Right kidney (tissue), 9 donors: ENCODE measurements at places on chromosomes 1 and 21.

DNA sequence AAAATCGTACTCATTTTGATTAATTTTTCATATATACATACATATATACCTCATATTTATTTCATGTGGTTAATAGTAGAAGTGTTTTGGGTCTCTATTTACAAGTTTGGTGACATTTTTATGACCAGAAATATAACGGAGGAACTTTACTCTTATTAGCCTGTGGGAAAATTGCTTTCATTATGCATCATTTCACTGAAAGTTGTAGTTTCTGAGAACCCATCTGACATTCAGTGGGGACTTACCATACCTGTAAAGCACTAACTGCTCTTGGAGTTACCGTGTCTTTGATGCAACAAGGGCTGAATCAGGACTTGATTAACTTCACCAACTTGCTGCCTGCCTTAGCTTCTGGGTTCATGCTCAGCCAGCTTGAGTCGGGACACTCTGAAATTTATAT lies 49.9 kb upstream of the ITPKB start:
- DNase-seq: no peak

DNA sequence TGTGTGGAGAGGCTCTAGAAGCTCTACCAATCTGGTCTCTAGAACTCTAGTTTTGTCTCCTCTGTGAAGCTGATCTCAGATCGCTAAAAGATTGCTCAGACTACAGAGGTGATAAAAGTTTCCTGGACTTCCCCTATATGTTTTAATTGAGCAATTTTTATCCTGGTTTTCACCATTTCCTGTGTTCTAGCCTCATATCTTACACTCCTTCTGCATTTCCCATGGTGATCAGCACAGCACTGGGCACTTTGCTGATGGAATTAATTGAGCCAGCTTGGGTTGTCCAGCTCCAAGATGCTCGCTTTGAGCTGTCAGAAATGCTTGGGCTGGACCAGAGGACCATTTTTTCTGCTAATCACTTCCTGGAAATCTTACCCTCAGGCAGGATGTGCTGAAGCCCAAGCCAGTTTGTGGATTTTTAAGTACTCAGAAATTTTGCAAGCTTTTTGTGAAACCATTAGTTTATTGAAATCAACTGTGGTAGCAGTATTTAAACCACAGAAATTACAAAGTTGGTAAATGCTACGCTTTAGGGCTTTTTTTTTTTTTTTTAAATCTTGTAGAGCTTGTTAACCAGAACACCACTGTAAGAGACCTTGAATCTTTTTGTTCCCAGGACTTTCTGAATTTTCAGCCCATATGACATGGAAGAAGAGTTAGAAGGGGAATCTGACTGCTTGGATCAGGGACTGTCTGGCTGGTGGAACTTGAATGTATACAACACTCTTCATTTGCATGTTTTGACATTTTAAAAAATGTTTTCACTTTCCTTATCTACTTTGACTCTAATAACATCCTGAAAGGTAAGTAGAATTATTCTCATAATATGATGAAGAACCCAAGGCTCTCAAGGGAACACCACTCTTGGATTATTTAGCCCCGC lies 28.4 kb downstream of the CD48 start:
- no peak for DNase-seq

DNA sequence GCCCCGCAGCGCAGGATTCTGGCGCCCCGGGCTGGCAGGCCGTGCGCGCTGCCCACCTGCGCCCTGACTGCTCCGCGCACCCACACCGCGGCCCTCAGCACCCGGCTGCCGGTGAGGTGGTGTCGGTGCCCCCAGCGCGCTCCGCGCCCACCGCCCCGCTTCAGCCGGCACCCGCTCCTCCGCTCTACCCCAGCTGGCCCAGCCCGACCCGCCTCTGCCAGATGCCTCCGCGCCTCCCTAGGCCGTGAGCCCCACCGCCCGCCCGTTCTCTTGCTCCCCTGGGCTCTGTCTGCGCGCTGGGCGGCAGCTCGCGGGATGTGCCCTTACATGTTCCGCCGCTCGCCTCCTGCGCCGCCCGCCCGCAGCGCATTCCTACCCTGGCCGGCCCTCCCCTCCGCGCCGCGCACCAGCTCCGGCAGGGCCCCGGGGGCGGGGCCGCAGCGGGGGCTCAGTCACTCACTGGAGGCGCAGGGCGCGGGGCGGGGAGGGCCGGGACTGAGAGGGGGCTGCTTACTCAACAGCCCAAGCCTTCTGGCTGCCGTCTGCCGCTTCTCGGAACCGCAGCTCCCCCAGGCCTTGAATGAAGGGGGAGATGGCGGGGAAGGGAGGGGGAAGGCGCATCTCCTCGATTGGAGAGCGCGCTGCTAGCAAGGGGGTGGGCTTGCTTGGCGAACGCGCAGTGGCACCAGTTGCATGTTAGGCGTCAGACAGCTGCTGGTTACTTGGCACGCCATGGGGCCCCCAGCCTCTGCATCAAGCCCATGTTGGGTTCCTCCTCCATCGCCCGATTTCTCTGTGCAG lies at the start of gene PHLDA3:
PHLDA3 (minus strand) TSS at position 345 of the 801 bp plus-strand sequence. CDS start 402 bp downstream, outside the sequence.
- peak; percentile 83 for DNase-seq

DNA sequence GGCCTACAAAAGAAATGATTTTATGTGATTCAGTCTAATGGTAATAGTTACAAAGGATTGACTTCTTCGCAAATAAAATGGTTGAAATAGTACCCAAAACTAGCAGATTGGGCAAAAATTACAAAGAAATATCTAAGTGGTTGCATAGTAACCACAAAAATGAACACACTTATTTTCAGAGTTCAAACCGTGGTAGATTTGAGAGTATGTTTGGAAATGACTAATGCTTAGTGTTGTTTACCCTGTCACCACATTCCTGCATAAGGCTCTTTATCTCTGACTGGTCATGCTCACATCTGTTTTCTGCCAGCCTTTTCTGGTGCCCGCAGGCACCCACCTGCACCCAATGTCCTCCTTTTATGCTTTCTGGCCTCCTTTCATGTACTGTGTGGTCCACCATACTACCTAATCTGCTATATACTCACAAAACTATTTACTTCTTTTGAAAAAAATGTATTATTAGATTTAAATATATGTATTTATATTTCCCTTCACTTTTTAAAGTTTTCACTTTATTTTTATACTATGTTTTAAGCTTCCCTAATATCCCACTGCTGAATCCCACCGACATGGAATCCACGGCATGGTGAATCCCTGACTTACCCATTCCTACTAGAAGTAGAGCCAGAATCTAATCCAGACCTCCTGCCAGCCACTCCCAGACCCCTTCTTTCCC lies 30.3 kb downstream of the PTPRC start:
- DNase-seq: no peak

- DNase-seq: no peak
Measured at GRCh38 chr1:3691421-3692204, 39.3 kb downstream of the TP73 start.

GRCh38 chr1:238642231-238642630 lies 744.1 kb upstream of the CHRM3 start:
- no peak for DNase-seq

- no peak for DNase-seq
Measured at GRCh38 chr1:216705676-216706075, 17.6 kb downstream of the ESRRG start.

GRCh38 chr1:214349781-214350180 lies 68.8 kb downstream of the SMYD2 start:
- no peak for DNase-seq

DNA sequence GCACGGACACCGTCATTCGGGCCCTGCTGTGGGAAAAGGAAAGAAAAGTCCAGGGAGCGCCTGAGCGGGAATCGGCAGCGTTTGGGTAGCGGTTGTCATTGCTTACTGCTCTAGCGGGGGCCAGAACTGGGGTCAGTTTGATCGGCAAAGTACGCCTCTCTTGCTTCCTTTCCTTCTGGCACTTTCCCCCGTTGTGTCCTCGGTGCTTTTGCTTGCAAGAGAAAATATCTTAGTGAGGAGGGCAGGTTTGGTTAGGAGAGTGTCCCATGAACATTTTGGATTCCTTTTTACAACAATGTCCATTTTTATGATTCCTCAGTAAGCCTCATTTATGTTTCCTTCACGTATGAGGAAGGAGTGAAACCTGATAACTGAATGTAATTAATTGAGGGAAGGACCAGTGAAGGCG lies 670 bp downstream of the ST3GAL3 start:
- no peak for DNase-seq

- DNase-seq: no peak
Measured at GRCh38 chr1:177784409-177784808, 185.4 kb downstream of the SEC16B start.

DNA sequence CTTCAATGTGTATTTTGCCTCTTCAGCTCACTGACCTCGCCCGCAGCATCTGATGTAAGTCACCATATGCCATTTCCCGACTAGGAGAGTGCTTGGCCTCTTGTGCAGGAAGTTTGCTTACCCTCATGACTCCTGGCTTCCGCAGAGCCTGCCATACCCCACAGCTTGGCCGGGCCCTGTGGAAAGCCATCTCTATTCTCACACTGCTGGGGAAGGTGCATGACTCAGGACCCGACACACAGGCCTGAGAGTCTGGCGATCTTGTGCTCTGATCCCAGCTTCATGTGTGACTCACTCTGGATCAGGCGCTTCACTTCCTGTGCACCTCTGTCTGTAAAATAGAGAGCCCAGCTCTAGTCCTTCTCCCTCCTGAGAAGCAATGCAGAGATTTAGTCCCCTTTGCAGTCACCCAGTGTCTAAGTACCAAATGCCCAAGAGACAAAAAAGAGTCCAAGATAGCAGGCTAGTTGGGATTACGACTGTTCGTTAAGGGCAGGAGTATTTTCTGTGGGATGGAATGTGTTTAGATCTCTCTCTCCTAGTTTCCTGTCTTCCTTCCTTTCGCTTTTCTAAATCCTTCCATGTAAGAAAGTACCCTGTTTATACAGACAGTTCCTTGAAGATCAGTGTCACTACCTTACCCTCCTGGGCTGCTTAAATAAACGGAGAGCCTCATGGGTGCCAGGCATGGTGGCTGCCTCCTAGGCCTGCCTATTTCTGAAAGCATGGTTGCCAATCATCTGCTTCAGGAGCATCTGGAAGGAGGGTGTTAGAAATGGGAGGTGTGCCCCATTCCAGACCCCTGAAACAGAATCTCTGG lies 62.8 kb upstream of the KIF26B start:
- no peak for DNase-seq

DNA sequence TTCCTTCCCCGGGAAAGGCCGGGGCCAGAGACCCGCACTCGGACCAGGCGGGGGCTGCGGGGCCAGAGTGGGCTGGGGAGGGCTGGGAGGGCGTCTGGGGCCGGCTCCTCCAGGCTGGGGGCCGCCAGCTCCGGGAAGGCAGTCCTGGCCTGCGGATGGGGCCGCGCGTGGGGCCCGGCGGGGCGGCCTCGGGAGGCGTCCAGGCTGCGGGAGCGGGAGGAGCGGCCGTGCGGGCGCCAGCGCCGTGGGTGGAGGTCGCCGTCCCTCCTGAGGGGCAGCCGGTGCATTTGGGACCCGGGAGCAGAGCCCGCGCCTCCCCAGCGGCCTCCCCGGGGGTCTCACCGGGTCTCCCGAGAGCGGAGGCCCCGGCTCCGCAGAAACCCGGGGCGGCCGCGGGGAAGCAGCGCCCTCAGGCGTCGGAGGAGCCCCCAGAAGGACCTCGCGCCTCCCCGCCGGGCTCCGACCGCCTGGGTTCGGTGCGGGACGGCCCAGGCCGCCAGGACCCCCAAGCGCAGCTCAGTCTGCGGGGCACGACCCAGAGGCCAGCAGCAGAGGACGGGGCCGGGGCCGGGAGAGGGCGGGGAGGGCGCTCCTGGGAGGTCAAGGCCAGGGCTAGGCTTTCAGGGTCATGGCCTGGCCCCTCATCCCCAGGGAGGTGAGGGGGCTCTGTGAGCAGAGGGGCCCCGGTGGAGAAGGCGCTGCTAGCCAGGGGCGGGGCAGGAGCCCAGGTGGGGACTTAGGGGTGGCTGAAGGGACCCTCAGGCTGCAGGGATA lies 7.2 kb upstream of the SLX9 start:
- peak; percentile 64 for DNase-seq

GRCh38 chr1:38133304-38133703 lies 86.7 kb upstream of the POU3F1 start:
- no peak for DNase-seq

GRCh38 chr1:98985687-98986086 lies 19.0 kb downstream of the PLPPR5 start:
- no peak for DNase-seq

DNA sequence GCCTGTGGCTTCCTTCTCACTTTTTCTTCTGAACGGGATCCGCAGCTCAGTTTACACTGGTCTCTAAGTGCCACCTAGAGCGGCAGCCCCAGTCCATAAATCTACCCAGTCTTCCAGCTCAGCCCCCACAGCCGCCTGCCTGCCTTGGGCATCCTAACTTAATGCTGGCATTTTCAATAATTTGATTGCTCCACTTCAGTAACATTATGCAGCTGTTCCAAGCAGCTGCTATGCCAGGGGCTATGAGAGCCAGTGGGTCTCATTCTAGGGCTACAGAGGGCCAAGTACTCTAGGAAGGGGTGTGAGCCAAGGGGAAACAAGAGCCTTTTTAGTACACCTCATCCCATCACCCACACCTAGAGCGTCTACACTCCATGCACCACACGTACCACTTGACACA lies 48.4 kb upstream of the COA6 start:
- no peak for DNase-seq

DNA sequence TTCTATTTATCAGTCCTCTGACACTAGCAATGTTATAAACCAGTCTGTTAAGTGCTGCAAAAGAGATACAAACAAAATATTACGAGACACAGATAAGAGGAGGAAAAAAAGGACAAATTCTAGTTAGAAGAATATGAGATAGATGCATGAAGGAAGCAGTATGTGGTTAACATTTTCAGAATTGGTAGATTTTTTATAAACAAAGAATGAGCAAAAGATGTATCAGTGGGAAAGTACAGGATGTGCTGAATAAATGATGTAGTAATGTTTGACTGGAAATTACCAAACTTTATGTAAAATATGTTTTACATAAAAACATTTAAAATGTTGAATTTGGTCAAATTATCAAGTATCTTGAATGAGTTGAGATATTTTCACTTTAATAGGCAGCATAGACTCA lies 574.2 kb downstream of the NUF2 start:
- DNase-seq: no peak

DNA sequence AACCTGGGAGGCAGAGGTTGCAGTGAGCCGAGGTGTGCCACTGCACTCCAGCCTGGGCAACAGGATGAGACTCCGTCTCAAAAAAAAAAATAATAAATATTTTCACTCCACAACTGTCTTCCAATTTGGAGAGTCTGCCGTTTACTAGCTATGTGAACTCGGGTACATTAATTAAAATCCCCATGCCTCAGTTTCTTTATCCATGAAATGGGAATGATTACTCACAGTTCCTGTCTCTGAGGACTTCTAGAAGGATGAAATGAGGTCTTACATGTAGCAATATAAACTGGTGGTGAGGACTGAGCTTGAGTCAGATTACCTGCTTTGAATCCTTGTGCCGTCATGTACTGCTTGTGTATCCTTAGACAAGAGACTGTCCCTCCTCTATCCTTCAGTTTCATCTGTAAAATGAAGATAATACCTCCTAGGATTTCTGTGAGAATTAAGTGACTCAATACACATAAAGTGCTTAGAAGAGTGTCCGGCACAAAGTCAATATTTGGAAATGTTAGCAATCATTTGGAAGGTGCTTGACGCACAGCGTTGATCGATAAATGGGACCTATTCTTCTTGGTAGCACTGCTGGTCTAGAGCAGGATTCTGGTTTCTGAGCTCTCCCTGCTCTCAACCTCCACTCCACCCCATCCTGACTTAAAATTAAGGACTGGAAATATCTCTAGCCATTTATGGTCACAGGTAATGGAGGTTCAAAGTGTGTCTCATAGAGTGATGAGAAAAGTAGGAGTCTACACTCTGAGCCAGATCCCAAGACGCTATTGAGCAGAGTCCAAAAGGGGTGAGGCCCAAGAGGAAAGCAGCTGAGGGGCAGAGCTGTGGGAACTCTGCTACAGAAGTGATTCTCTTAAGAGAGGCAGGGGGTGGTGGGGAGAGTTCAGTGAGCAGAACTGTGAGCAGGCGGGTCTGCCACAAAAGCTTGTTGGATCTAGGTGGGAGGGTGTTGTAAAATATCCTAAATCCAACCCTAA lies 11.6 kb upstream of the DDI2 start:
- no peak for DNase-seq
